CD8-positive, alpha-beta memory T cell (primary cell): ENCODE measurements at places on chromosomes 5 and 9. TPM values are rescaled to one million over a fixed set of nuclear protein-coding genes. Genes with fewer than 3 reads are reported as not detected.

Gene ZNF367
- polyA plus RNA-seq: 1.5 TPM

Gene GGTA1
- not detected for polyA plus RNA-seq

Gene FLT4
- polyA plus RNA-seq: 12.7 TPM

Gene SLC36A3
- polyA plus RNA-seq: not detected

Gene EFNA5
- 0.21 TPM for polyA plus RNA-seq

Gene CCDC180
- 0.38 TPM for polyA plus RNA-seq

Gene NR6A1
- polyA plus RNA-seq: not detected

Gene PCDHGA1
- polyA plus RNA-seq: not detected

Gene TDRD7
- 8.0 TPM for polyA plus RNA-seq

Gene NTNG2
- polyA plus RNA-seq: 3.6 TPM

Gene PCDHGC4
- not detected for polyA plus RNA-seq

Gene TYRP1
- not detected for polyA plus RNA-seq

Gene EDIL3
- not detected for polyA plus RNA-seq

Gene PCDHGB3
- not detected for polyA plus RNA-seq

Gene IFNA14
- not detected for polyA plus RNA-seq

Gene CER1
- polyA plus RNA-seq: not detected

Gene ISL1
- polyA plus RNA-seq: not detected

Gene OTP
- not detected for polyA plus RNA-seq

Gene SPAAR
- not detected for polyA plus RNA-seq

Gene PAPPA
- polyA plus RNA-seq: not detected

Gene NPR3
- not detected for polyA plus RNA-seq

Gene F2RL1
- polyA plus RNA-seq: 4.8 TPM

Gene LIFR
- polyA plus RNA-seq: not detected

Gene LCN15
- not detected for polyA plus RNA-seq

Gene GZMA
- 1,138 TPM for polyA plus RNA-seq

Gene MIER3
- polyA plus RNA-seq: 8.2 TPM

Gene GTF2H2
- 10.2 TPM for polyA plus RNA-seq

Gene LCN1
- not detected for polyA plus RNA-seq

Gene SLC2A8
- 4.5 TPM for polyA plus RNA-seq

Gene ZNF483
- 5.4 TPM for polyA plus RNA-seq

Gene CDC25C
- not detected for polyA plus RNA-seq

Gene DUSP1
- 1,007 TPM for polyA plus RNA-seq

Gene CTNND2
- not detected for polyA plus RNA-seq

Gene OMD
- polyA plus RNA-seq: not detected

Gene CCDC187
- not detected for polyA plus RNA-seq

Gene NUTM2F
- polyA plus RNA-seq: not detected

Gene CDH12
- not detected for polyA plus RNA-seq

Gene NR5A1
- polyA plus RNA-seq: not detected

Gene CCDC69
- 134 TPM for polyA plus RNA-seq

Gene ZNF883
- polyA plus RNA-seq: 0.97 TPM

Gene FAM169A
- 9.2 TPM for polyA plus RNA-seq

Gene THBS4
- not detected for polyA plus RNA-seq

Gene IL13
- polyA plus RNA-seq: not detected

Gene SPATA31D4
- not detected for polyA plus RNA-seq

Gene ARL14EPL
- not detected for polyA plus RNA-seq

Gene TMEM174
- not detected for polyA plus RNA-seq

Gene PRRX2
- polyA plus RNA-seq: not detected

Gene ANKS6
- polyA plus RNA-seq: 9.0 TPM

Gene EGFLAM
- polyA plus RNA-seq: not detected

Gene BNC2
- polyA plus RNA-seq: not detected

Gene COL27A1
- not detected for polyA plus RNA-seq

Gene FOXI1
- polyA plus RNA-seq: not detected

Gene ST8SIA4
- polyA plus RNA-seq: 17.5 TPM

Gene SLC34A1
- polyA plus RNA-seq: 0.17 TPM

Gene GIN1
- polyA plus RNA-seq: 10.4 TPM

Gene KIF4B
- not detected for polyA plus RNA-seq

Gene DMRT3
- not detected for polyA plus RNA-seq

Gene PDE6A
- polyA plus RNA-seq: not detected
